Naive thymus-derived CD4-positive, alpha-beta T cell (primary cell): ENCODE measurements at places on chromosomes 7 and 10. TPM values are rescaled to one million over a fixed set of nuclear protein-coding genes. Genes with fewer than 3 reads are reported as not detected.

DNA sequence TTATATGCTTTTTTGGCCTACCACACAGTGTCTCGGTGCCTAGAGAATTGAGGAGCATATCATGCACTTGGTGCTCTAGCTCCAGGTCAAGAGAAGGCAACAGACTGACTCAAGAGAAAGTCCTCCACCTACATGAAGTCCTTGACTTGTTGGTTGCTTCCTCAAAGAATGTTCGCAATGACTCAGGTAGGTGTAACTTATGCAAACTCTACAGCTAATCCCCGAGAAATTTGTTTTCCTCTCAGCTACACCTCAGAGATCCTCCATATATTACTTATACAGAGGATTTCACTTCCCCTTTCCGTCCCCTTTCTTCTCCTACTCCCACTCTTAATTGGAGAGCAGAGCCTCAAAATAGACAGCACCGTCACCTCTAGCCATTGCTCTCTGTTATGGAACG, 1013.1 kb downstream of the KCNMA1 start:
- DNase-seq, result no peak
- no peak overlapping the region for H3K27ac ChIP-seq
- no peaks in the 10 kb centered on the region for H3K36me3 ChIP-seq
- no peaks in the 10 kb centered on the region for H3K27me3 ChIP-seq
- no peaks in the 10 kb centered on the region for H3K4me1 ChIP-seq

DNA sequence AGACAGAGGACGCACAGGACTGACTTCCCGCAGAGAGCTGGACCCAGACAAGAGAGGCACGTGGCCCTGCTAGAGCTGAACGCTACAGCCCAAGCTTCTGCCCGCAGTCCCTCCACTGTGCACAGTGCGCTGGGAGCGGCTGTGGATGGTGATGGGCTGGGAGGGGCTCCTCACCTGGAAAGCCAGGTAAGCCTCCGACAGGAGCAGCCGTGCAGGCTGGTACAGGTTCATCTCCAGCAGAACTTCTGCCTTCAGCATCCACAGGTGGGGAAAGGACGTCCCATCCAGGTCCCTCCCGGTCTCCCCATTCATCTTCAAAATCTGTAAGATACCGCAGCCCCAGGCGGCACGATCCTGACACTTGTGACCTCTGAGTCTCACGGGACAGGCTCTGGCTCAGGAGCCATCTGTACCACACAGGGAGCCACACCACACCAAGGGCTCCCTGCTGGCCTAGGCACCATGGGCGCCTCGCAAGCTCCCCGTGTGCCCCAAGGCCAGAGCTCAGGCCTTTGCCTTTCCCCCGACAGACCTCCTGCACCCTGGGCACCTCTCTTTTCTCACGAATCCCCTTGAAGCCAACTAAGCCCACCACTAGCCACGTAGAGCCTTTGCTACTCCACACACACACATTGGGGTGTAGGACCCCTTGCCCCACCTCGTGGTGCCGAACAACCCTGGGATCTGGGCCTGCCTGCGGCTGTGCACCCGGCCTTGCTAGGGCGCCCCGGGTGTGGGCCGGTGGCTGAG, 76.3 kb downstream of the CFAP46 start:
- no peak overlapping the region for H3K27ac ChIP-seq
- peaks cover 8% of the 10 kb centered on the region for H3K4me1 ChIP-seq
- H3K4me3 ChIP-seq, result no peak overlapping the region
- DNase-seq, result no peak

- H3K4me1 ChIP-seq, result peaks cover 5% of the 10 kb centered on the region
- no peak overlapping the region for H3K27ac ChIP-seq
- H3K36me3 ChIP-seq, result no peaks in the 10 kb centered on the region
- no peak for DNase-seq
These were observed 3.7 kb upstream of the MAPK8 start for GRCh38 chr10:48302515-48303476.

- no peaks in the 10 kb centered on the region for H3K36me3 ChIP-seq
- no peaks in the 10 kb centered on the region for H3K27me3 ChIP-seq
- no peaks in the 10 kb centered on the region for H3K4me1 ChIP-seq
- no peak overlapping the region for H3K27ac ChIP-seq
- H3K4me3 ChIP-seq, result no peak overlapping the region
- DNase-seq, result no peak
These were observed 87.2 kb downstream of the MICALL2 start for GRCh38 chr7:1372063-1372462.

- H3K36me3 ChIP-seq, result no peaks in the 10 kb centered on the region
- no peak overlapping the region for H3K4me3 ChIP-seq
- H3K27me3 ChIP-seq, result no peaks in the 10 kb centered on the region
- no peaks in the 10 kb centered on the region for H3K4me1 ChIP-seq
These were observed 35.4 kb upstream of the KNDC1 start for GRCh38 chr10:133124357-133125211.

- H3K4me1 ChIP-seq, result no peaks in the 10 kb centered on the region
- DNase-seq, result no peak
- no peaks in the 10 kb centered on the region for H3K36me3 ChIP-seq
- H3K27me3 ChIP-seq, result no peaks in the 10 kb centered on the region
- no peak overlapping the region for H3K4me3 ChIP-seq
- H3K27ac ChIP-seq, result no peak overlapping the region
These were observed 17.0 kb downstream of the PNLIPRP3 start for GRCh38 chr10:116444527-116445142.

DNA sequence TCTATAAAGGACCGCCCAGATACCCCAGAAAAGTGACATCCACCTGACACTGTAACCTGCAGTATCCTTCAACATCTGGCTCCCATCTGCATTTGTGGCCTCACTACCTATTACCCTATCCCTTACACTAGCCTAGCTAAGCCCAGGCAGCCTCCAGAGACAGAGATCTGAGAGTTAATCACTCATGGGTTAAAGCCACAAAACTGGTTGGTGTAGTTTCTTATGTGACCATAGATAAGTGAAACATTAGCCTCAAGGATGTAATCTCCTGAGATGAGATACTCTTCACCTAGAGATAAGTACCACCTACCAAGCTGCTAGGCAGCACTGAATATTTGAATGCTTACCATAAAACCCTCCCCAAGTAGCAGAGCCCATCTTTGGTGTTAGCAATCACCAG, 35.4 kb downstream of the CTTNBP2 start:
- no peak overlapping the region for H3K4me3 ChIP-seq
- no peak for DNase-seq
- H3K4me1 ChIP-seq, result no peaks in the 10 kb centered on the region
- H3K27ac ChIP-seq, result no peak overlapping the region
- H3K27me3 ChIP-seq, result no peaks in the 10 kb centered on the region

DNA sequence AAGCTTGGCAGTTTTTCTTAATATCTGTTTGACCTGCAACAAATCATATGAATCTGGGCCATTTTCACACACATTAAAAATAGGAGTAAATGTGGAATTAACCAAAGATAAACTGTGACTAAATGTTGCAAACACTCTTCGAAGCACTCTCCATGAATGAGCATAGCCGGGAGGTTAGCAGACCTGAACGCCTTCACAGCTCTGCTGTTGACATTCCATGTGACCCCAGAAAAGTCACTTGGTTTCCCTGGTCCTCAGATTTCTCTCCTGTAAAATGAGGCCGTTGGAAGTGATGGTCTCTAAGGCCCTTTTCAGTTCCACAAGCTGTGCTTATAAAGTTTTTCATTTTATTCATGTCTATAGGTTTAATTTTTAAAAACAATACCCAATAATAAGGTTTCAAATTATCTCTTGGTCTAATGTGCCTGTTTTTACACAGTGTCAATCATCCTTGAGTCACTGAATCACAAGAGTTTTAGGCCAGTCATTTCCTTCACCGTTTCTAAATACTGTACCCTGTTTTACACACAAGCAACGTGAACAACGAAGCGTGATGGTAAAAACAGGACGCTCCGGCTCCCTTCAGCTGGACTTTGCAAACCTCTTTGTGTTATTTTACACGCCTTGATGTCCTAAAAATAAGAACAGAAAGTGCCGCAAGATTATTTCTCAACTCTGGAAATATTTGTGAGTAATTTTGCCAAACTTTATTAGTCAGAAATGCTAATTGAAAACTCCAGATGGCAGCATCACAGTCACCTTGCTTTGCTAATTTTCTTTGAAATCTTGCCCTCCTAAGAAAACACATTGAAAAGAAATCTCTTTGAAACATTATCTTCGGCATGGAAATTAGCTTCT, 38.6 kb upstream of the MET start:
- H3K4me1 ChIP-seq, result no peaks in the 10 kb centered on the region
- H3K27ac ChIP-seq, result no peak overlapping the region
- no peaks in the 10 kb centered on the region for H3K27me3 ChIP-seq
- no peak overlapping the region for H3K4me3 ChIP-seq
- H3K36me3 ChIP-seq, result no peaks in the 10 kb centered on the region
- no peak for DNase-seq

GRCh38 chr7:140714331-140715040, 18.0 kb downstream of the NDUFB2 start:
- no peak overlapping the region for H3K4me3 ChIP-seq
- H3K27me3 ChIP-seq, result no peaks in the 10 kb centered on the region
- no peaks in the 10 kb centered on the region for H3K4me1 ChIP-seq

- no peak for DNase-seq
- H3K36me3 ChIP-seq, result no peaks in the 10 kb centered on the region
- no peaks in the 10 kb centered on the region for H3K4me1 ChIP-seq
- H3K27ac ChIP-seq, result no peak overlapping the region
These were observed 567.8 kb downstream of the IPMK start for GRCh38 chr10:57699944-57700343.

DNA sequence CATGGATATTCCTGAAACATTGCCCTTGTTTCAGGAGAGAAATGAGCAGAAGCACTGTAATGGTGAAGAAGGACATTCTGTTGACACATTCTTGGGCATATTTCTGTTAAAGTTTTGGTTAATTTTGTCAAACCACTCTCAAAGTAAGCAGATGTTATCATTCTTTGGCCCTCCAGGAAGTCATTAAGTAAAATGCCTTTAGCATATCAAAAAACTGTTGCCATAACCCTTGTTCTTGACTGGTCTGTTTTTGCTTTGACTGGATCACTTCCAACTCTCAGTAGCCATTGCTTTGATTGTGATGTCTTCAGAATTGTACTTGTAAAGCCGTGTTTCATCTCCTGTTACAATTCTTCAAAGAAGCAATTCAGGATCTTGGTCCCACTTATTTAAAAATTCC, 404.3 kb upstream of the LRRTM3 start:
- H3K27ac ChIP-seq, result no peak overlapping the region
- H3K4me3 ChIP-seq, result no peak overlapping the region
- H3K36me3 ChIP-seq, result no peaks in the 10 kb centered on the region

GRCh38 chr10:94125856-94126255, 132.1 kb downstream of the PLCE1 start:
- H3K36me3 ChIP-seq, result no peaks in the 10 kb centered on the region
- no peaks in the 10 kb centered on the region for H3K27me3 ChIP-seq
- no peak overlapping the region for H3K27ac ChIP-seq
- no peak for DNase-seq
- no peaks in the 10 kb centered on the region for H3K4me1 ChIP-seq
- no peak overlapping the region for H3K4me3 ChIP-seq

The LRRD1 gene
- total RNA-seq, result not detected

The LEP gene
- not detected for total RNA-seq

The ITGB8 gene
- total RNA-seq, result not detected in 2 replicates

The PPP1R9A gene
- total RNA-seq, result not detected
